NCI-H345 (cell line): ENCODE measurements at places on chromosomes 7 and 10.

DNA sequence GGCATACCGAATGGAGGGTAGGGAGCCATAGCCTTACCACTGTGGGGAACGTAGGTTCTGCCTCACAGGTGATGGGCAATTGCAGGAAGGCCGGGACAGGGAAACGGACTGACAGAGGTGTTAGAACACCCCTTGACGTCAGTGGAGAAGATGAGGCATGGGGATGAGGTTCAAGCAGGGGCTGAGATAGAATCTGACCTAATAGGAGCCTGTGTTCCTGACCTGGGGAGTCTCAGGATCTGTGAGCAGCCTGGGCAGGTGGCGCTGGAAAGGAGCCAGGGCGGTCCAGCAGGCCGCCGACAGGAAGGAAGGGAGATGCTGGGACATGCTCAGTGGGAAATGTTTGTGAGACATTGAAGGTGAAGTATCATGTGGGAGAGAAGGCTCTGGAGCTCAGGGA, 109.4 kb downstream of the WDFY4 start:
- DNase-seq, result no peak

DNA sequence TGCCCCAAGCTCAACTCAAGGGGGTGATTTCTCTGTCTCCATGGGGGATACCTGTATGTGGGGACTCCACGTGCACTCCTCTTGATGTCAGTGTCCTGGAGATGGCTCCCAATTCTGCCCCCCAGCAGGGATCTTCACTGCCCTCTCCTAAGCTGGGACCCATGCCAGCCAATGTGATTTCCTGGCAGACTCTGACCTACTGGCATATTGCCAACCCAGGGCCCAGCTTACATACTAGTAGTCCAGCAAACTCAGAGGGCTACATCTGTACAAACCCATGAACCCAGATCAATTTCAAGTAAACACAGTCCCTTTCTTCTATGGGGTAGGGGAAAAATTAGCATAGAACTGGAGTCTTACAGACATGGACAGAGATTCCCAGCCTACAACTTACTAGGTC, 26.2 kb upstream of the BMPR1A start:
- DNase-seq, result peak; percentile 34

- no peak for DNase-seq
Measured at GRCh38 chr10:29916669-29917068, 142.7 kb downstream of the JCAD start.

- DNase-seq, result no peak
Measured at GRCh38 chr7:69199661-69200060, 398.6 kb upstream of the AUTS2 start.

GRCh38 chr10:934746-935406, 3.4 kb upstream of the LARP4B start:
- DNase-seq, result no peak

GRCh38 chr10:124996854-124997215, 54.9 kb downstream of the ZRANB1 start:
- DNase-seq, result no peak

- no peak for DNase-seq
Measured at GRCh38 chr7:18770154-18770811, 274.7 kb downstream of the HDAC9 start.

GRCh38 chr7:106901828-106902441, 36.9 kb downstream of the PIK3CG start:
- DNase-seq, result no peak

GRCh38 chr10:120278069-120278468, 179.0 kb upstream of the PLPP4 start:
- DNase-seq, result no peak

DNA sequence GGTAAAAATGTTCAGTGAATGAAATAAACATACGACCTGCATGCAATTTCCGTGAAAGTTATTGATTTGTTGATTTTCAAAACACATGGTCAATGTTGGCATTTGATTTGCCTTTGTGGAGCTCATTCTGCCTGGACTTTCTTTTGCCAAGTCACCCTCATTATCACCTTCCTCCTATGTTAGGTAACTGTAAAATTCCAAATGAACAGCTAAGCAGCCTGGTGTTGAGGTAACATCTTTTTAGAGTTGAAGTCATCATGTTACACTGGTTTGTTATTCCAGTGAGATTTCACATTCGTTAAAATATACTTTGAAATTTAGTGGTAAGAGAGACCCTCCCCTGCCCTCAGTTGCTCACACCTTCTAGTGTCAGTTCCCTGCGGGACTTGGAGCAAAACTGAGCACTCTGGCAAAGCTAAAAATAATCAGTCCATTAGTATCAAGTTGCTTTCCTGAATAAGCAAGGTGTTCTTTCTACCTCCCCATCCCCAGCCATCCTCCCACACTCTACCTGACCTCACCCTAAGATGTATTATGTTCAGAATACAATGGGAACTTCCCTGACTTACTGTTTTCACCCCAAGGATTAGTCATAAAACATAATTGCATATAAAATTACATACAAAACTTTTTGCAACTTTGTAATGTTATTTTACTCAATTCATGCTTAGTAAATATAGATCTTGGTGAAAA, 283.3 kb upstream of the SEMA3A start:
- no peak for DNase-seq

GRCh38 chr7:5237286-5237685, 45.5 kb upstream of the SLC29A4 start:
- DNase-seq, result no peak

DNA sequence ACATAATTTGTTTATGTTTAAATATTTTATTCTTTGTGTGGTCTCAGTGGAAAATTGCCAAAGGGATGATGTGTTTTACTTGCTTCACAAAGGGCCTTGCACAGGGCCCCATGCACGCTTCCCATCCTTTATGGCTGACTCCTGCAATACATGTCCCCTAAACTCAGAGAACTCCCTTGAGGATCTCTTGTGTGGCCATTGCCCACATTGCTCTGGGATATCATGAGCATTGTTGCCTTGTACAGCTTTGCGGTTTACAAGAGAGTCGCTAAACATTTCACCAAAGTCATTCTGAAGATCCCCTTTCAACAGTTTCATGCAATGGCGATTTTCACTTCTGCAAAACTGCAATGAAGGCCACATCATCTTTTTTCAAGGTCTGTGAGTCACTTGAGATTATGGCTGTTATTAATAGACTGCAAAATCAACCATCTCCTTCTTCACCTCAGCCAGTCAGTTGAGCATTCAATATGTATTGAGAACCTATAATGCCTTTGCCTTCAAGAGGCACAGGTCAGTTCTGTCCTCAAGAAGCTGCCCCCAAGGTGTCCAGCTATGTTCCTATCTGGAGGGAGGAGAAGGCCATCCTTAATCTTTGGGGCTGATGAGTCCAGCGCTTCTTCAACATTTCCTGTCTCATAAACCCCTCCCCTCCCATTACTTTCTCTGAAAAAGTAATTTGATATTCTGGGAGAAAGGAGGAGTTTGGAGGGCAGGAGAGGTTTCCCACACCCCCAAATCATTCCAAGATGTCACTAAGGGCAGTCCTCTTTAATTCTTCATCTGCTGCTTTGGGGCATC, 108.1 kb downstream of the CCDC71L start:
- no peak for DNase-seq

- DNase-seq, result no peak
Measured at GRCh38 chr7:117667456-117667855, 187.6 kb downstream of the CFTR start.

GRCh38 chr10:48760983-48761382, 76.3 kb downstream of the WDFY4 start:
- DNase-seq, result peak; percentile 38

GRCh38 chr7:47827871-47828270, 120.4 kb downstream of the PKD1L1 start:
- DNase-seq, result no peak

DNA sequence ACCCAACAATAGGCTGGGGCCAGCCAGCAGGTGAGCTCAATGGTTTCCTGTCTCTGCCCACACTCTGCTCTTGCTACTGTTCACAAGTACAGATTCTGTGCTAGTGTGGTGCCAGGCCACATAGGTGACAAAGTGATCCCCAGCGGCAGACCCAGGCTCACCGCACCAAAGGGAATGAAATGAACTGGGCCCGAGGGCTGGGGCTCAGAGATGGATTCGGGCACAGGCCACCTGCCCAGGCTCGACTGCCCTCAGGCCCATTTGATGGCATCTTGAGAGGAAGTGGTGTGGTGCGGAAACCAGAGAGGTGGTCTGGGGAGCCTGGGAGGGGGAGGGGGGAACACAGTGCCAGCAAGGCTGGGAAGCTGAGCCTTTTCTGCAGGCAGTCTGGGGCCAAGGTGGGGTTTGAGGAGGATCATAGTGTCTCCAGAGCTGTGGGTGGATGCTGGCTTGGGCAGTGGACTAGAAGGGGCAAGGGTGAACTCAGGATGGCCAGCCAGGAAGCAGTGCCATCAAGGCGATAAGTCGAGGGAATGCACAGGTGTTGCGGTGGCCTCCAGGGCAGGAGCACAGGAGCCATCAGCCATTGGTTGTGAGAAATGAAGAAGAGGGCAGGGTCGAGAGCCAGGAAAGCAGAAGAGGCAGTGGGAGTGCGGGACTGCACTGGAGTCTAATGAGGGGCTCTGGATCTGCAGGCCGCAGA, 85.2 kb downstream of the ARHGAP22 start:
- DNase-seq, result no peak

GRCh38 chr7:2214636-2215035, 18.1 kb downstream of the MAD1L1 start:
- no peak for DNase-seq

- no peak for DNase-seq
Measured at GRCh38 chr10:103394180-103394579, 2.1 kb downstream of the ATP5MK start.

- no peak for DNase-seq
Measured at GRCh38 chr7:125020801-125021200, 91.2 kb upstream of the POT1 start.

DNA sequence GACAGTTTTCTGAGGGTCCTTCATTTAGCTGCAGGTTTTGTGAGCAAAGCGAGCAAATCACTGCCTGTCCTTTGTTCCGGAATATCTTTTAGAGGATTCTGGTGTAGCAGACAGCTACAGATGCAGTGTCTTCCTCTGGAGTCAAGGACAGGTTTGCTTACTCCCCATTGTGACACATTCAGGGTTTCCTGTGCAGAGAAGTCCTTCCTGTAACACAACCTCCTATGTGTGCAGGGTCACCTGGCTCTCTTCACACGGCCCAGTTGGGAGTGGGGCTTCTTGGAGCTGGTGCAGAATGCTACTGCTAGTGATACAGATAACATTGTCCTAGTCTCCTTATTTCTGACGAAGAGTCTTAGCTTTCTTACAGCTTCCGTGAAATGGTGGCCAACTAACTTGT, 47.9 kb downstream of the RBM33 start:
- DNase-seq, result no peak

DNA sequence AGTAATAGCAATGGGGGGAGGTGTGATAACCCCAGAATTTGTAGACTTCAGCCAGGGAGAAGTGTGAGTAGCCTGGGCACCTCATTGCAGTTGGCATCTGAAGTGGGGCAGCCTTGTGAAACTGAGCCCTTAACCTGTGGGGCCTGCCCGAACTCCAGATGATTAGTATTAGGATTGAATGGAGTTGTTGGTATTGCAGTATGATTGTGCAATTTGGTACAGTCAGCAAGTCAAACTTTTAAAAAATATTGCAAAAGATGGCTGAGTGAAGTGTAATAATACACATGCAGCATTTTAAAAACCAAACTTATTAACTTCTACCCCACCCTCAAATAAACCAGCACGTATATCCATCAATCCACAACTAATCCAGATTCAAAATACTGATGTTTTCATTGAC, 9.3 kb downstream of the RBM33 start:
- DNase-seq, result no peak

DNA sequence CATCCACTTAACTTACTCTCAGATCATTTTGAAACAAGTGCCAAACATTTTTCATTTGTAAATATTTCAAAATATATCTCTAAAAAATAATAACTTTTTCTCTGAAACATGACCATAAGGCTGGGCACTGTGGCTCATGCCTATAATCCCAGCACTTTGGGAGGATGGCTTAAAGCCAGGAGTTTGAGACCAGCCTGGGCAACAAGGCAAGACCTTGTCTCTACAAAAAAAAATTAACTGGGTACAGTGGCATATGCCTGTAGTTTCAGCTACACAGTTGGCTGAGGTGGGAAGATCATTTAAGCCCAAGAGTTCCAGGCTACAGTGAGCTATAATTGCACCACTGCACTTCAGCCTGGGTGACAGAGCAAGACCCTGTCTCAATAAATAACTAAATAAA, 36.4 kb downstream of the USP54 start:
- no peak for DNase-seq

DNA sequence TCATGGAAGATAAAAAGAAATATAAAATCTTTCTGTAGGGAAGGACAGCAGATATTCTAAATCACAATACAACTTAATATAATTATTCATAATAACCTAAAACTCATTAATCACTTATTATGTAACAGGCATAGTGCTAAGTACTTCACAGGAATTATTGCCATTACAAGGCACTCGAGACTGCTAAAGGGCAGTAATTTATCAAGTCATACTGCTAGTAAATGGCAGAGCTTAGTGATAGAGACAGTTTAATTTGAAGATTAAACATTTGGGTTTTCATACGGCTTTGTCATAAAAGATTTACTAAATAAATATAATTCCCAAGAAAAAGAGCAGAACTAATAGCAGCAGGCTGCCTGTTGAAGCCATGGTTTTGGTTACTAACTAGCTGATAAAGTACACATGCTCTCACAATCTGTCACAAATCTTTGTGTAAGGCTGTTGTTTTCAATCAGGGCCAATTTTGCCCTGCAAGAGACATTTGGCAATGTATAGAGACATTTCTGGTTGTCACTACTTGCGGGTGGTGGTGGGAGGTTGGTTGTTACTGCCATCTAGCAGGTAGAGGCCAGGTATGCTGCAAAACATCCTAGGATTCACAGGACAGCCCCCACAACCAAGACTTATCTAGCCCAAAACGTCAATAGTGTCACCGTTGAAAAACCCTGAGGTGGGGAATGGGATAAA, 233.3 kb upstream of the CACNA2D1 start:
- DNase-seq, result no peak

DNA sequence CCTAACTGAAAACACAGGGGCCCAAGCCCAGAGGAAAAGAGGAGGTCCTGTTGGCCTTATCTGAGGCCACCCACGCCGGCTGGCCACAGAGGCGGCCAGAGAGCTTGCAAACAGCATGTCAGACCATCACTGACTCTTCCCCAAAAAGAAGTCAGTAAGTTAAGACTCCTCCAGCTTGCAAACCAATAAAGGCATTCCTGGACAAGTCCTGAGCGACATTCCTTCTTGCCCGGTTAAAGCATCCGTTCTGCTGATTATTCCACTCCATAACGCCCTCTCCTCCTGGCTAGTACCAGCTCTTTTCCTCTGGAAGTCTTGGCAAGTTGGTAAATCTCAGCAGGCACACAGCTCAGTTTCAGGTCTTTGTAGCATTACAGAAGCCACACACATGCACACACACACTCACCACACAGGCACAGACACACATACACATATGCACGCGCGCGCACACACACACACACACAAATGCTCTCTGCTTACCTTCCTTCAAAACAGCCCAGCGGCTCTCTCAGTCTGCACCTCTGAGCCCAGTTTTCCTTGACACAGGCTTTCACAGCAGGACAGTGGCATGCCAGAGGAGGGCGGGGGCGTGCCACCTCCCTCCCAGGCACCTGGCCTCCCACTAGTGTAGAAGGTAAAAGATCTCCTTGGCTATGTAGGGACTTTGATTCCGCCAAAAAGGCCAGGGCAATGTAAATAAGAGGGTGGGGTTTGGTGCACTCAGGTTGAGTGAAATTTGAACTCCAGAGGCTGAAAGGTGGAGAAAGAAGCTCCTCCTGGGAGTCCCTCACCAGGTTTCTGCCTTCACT, 201.4 kb downstream of the TNS3 start:
- DNase-seq, result peak; percentile 19

- no peak for DNase-seq
Measured at GRCh38 chr7:22178735-22179134, 178.2 kb downstream of the RAPGEF5 start.

GRCh38 chr7:36472141-36472729, 82.6 kb downstream of the ANLN start:
- no peak for DNase-seq
